Vagina (tissue), 2 donors: ENCODE measurements at places on chromosomes 13 and 19.

- DNase-seq: no peak
Measured at GRCh38 chr13:83796364-83796763, 85.9 kb downstream of the SLITRK1 start.

DNA sequence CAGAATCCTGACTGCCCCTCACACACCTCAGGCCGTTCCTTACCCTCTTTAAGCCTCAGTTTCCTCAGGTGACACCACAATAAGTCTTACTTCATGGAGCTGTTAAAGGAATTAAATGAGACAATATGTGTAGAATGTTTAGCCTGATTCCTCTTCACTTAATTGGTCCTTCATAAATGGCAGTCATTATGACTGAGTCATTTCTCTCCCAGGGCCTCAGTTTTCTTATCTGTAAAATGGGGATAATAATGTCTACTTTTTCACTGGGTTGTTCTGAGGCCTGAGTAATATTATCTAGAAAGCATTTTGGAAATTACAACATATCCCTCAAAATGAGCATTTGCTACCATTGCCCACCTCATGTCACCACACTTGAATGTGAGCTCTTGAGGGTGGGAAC lies 21.6 kb downstream of the POU2F2 start:
- DNase-seq: no peak

DNA sequence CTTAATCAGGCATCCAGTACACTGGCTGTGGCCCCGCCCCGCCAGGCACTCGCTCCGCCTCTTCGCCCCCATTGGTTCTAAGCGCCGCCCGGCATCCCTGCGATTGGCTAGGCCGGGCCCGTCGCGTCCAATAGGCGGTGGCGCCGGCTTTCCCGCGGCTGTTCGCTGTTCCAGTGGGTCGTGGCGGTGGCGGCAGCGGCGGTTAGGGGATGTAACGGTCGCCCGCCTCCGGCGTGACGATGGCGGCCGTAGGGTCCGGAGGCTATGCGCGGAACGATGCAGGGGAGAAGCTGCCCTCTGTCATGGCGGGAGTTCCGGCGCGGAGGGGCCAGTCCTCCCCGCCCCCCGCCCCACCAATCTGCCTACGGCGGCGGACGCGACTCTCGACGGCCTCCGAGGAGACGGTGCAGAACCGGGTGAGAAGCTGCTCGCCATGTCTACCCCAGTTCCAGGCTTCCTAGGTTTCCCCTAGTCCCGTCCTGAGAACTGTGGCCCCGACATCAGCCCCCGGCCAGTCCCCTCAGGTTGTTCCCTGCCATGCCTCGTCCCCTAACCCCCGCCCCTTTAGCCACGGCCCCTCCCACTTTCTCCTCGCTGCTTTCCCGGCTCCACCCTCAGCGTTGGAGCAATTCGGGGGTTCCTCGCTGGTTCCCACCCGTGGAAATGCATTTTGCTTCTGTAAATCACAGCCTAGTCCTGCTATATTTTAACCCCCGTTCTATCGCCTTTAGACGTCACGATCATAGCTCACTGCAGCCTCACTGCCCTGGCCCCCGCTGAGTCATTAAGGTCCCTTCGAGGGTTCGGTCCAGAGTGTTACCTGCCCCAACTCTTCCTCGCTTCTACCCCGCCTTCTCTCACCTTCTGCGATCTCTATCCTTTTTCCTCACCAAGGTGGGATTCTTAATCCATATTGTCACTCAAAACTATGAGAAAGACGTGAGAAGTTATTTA lies at the start of gene WDR62:
Gene WDR62 (plus strand): TSS at position 165 of the 954 bp plus-strand sequence. CDS start 75 bp downstream, at position 240.
- no peak for DNase-seq

DNA sequence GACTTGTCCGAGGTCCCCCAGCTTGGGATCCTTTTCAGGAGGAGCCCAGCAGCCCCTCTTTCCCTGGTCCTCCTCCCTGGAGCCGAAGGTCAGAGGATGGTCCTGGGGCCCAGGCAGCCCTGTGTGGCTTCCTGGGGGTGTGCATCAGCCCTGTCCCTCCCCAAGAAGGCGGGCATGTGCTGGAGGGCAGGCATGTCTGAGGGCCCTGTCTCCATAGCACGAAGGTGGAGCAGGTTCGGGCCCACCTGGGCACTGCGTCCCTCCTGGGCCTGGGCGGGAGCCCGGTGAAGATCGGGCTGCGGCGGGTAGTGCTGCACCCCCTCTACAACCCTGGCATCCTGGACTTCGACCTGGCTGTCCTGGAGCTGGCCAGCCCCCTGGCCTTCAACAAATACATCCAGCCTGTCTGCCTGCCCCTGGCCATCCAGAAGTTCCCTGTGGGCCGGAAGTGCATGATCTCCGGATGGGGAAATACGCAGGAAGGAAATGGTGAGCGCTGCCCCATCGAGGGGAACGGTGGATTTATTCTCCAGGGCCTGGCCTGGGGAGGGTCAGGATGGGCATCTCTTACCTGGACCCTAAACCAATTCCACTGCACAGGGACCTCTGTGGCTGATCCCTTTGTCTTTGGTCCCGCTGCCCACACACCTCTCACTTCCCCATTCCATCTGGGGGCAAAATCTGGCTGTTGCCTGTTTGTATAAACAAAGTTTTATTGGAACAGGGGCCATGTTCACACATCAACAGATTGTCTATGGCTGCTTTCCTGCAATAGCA lies 10.9 kb downstream of the TIMM13 start:
- DNase-seq: no peak

DNA sequence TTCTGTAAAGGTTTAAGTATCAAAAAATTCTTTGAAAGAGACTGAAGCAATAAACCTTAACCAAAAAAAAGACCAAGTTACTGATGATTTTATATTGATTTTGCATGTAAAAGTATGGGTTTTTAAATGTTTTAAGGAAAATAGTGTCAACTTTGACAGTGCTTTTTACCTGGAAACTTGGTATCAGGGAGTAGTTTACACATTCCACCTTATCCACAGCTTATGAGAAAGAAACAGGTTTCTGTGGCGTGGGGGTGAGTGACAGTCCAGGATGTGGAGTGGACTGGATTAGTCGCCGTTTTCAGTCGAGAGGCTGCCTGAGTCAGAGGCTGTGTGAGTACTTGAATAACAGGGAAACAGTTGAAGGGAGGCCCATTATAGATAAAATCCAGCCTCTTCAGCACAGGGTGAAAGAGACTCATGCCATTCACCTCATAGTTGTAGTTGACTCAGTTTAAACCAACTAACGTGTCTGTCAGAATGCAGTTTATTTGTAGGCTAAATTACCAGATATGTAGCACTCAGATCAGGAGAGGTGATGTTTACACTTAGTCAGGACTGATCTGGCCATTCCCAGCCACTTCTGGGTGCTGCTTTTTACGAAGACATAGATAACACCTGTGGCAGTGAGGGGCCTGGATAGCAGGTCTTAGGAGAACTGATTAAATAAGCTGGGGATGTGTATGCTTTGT lies 595 bp upstream of the GPR183 start:
- DNase-seq: no peak

- no peak for DNase-seq
Measured at GRCh38 chr19:40081411-40081810, 9.3 kb downstream of the ZNF780A start.

DNA sequence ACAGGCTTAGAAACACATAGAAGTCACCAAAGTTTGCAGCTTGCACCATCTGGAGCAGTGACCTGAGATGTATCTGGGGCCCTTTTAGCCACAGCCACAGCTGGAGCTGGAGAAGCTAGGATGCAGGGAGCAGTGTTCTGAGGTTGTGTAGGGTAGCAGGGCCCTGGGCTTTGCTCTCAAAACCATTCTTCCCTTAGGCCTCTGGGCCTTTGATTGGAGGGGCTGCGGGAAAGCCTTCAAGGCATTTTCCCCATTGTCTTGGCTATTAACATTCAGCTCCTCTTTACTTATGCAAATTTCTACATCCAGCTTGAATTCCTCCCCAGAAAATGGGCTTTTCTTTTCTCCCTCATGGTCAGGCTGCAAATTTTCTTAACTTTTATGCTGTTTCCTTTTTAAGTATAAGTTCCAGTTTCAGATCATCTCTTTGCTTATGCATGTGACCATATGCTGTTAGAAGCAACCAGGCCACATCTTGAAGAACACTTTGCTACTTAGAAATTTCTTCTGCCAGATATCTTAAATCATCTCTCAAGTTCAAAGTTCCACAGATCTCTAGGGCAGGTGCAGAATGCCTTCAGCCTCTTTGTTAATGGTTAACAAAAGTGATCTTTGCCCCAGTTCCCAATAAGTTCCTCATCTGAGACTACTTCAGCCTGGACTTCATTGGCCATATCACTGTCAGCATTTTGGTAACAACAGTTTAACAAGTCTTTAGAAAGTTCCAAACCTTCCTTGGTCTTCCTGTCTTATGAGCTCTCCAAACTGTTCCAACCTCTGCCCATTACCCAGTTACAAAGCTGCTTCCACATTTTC lies 48.5 kb downstream of the NBEA start:
- no peak for DNase-seq

DNA sequence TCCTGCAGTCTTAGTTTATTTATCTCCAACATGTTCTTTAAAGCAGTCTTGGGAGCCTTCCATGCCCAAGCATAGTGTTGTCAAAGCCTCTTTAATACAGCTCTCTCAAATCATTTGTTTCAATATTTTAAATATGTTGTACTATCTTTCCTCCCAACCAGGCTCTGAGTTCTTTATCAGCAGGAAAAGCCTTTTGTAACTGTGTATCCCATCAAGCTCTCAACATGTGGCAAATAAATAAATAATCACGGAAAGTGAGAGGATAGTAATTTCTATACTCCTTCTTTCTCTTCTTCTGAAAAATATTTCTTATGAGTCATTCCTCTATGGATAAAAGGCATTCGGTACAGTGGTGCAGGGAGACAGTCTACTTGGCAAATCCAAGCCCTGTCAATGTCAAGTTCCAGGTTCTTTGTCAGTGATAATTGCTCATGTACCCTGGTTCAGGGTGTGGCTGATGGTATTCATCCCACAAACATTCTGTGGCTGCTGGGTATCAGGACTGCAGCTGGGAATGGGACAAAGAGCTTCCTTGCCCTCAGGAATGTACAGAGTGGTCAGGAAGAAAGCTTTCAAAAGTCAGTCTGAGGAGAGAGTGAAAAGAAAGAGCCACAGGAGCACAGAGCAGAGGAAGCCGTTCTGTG lies 384.3 kb downstream of the EFNB2 start:
- no peak for DNase-seq

DNA sequence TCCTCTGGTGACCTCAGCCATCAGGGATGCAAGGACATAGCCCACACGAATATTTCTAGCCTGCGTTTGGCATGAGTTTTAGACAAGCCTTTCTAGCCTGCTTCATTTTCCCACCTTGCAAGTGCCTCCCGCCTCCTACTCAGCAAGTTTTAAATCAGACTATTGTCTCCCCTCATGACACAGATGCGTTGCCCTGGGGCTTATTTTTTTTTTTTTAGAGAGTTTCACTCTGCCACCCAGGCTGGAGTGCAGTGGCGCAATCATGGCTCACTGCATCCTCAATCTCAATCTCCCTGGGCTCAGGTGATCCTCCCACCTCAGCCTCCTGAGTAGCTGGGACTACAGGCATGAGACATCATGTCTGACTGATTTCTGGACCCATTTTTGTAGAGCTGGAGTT lies 14.6 kb downstream of the GJB2 start:
- DNase-seq: no peak

GRCh38 chr13:19345916-19346422 lies 164.3 kb upstream of the TUBA3C start:
- DNase-seq: no peak

- no peak for DNase-seq
Measured at GRCh38 chr13:27024074-27024461, 147.5 kb downstream of the USP12 start.

DNA sequence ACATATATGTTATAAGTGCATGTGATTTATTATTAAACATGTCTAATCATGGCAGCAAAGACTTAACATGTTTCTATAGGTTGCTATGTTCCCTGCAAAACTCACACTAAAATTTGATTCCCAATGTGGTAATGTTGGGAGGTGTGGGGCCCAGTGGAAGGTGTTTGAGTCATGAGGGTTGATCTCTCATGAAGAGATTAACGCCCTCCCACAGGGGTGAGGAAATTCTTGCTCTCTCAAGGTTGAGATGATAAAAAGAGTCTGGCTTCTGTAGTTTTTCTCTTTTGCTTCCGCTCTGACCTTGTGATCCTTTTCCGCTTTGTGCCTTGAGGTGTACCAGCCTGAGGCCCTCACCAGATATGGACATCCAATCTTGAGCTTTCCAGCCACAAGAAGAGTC lies 737.5 kb upstream of the SLITRK5 start:
- DNase-seq: no peak

DNA sequence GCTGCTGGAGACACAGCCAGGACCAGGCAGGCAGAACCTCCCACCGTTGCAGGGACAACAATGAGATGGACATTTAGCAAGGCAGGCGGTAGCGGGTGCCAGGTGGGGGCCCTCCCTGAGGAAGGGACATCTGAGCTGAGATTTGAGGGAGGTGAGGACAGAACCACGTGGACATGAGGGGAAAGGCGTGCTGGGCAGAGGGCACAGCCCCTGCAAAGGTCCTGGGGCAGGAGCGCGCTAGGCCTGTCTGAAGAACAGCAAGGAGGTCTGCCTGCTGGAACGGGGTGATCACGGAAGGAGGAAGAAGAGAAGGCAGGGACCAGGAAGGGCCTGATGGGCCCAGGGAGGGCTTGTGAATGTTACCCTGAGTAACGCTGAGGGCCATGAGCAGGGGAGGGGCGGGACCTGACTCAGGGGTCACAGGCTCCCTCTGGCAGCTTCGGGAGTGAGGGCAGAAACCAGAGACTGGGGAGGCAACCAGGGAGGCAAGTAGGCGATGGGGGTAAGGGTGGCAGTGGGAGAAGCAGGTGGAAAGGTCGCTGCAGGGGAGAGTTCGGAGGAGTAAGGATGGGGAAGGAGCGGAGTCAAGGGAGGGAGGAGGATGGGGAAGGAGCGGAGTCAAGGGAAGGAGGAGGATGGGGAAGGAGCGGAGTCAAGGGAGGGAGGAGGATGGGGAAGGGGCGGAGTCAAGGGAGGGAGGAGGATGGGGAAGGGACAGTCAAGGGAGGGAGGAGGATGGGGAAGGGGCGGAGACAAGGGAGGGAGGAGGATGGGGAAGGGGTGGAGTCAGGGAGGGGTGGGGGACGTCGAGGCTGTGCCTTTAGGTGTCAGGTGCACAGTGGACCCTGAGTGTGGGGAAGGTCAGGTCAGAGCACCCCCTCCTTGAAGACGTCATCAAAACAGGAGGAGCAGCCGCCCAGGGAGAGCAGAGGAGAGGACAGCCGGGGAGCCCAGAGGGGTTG lies 15.7 kb upstream of the B3GNT3 start:
- no peak for DNase-seq

GRCh38 chr13:35131471-35131870 lies 189.4 kb downstream of the NBEA start:
- DNase-seq: no peak

GRCh38 chr19:49361438-49362047 lies 673 bp downstream of the TEAD2 start:
- DNase-seq: no peak
